Stimulated activated CD4-positive, alpha-beta T cell treated with anti-CD3 and anti-CD28 coated beads, Interleukin-1b, Interleukin-23, amount 100 ng/mL, for 24 hours (primary cell): ENCODE measurements at places on chromosomes 7 and 10.

- DNase-seq = no peak
Observed at GRCh38 chr7:148289630-148290029, 300.9 kb upstream of the C7orf33 start.

GRCh38 chr10:76778914-76779795, 858.5 kb downstream of the KCNMA1 start:
- no peak for DNase-seq

GRCh38 chr10:118971187-118971586, 58.3 kb upstream of the NANOS1 start:
- DNase-seq = no peak

DNA sequence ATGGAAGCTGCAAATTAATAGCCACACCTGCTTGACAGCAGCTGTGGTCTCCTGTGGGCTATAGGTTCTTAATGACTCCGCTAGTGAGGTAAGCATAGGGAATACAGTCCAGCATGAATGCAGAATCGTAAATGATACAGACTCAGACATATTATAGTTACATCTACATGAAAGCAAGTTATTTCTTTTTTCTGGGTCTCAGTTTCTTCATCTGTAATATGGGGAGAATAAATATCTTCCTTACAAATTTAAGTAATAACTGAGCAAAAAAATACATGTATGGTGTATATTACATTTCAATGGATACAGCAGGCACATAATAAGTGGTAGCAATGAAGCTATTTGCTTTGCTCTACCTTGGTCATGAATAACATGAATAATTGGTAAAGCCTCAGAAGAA, 245.9 kb upstream of the RHOBTB1 start:
- no peak for DNase-seq

GRCh38 chr10:48478980-48479811, 125.7 kb downstream of the ARHGAP22 start:
- DNase-seq = no peak
